ENCODE measurements at places on chromosomes 3 and 15. TPM values are rescaled to one million over a fixed set of nuclear protein-coding genes. Genes with fewer than 3 reads are reported as not detected.

The FAM174B gene
- 0.16 TPM for total RNA-seq

The PFKFB4 gene
- total RNA-seq: 19.4 TPM

The CSTA gene
- total RNA-seq: 0.88 TPM

The OR5AC2 gene
- total RNA-seq: not detected

The C3orf49 gene
- not detected for total RNA-seq

The LSAMP gene
- 1.6 TPM for total RNA-seq

The DPPA2 gene
- total RNA-seq: not detected

The SPESP1 gene
- total RNA-seq: 4.4 TPM

The FBXO45 gene
- total RNA-seq: 7.6 TPM

The HRG gene
- not detected for total RNA-seq

The CSPG5 gene
- 0.08 TPM for total RNA-seq

The ARHGEF26 gene
- 4.6 TPM for total RNA-seq

Measured in epithelial cell of alveolus of lung (primary cell).